CD4-positive, alpha-beta T cell treated with Interleukin-4 for 1 hour (primary cell): ENCODE measurements at places on chromosomes 2 and 18.

GRCh38 chr2:99198103-99198841 lies 17.3 kb downstream of the MRPL30 start:
- DNase-seq, result no peak

- DNase-seq, result no peak
These were observed 1482.3 kb upstream of the LRRTM1 start for GRCh38 chr2:81786811-81787210.

DNA sequence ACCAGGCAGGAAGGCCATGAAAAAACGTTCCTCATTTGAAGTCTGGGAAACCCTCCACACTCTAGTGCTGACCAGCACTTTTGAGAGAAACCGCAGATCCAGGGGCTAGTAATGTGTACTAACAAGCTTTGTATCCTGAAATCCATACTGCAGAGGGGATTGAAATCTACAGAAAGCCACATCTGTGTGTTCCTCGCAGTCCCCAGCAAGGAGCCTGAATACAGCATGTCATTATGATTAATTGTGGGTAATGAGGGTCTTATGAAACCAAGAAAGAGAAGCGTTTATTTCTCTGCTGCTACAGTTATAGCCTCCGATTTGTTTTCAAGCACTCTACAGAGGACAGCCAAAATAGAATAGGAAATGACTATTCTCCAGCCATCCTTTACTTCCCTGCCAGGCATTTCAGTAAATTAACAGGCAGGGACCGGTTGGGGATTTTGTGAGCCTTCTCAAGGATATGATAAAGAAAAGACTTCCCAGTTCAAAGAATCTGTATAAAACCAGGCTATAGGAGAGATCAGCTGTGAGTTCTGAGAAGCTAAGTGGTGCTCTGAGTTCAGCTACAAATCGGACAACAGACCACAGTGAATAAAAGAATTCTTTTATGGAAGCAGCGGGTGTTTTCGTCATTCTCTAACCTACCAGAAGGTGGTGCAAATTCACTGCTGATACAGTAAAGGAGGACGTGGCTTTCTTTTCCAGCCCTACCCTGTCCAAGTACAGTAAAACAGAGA lies 133.4 kb downstream of the INSIG2 start:
- peak; percentile 66 for DNase-seq

DNA sequence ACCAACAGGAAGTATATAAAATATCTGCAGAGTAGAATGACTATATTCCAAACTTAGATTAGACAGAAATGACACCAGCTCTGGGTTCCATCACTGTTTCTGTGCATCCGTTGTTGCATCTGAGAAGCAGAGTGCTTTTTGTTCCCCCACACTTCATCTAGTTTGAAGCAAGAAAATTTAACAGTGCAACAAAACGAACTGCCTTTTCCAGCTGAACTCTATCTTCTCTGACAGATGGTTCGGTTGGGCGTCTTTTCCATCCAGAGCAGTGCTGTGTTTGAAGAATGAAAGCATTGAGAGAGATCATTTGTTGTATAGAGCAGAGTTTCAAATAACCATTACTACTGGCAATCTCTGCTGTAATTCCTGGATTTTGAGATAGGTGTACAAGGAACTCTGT lies 757.5 kb downstream of the DPP10 start:
- DNase-seq, result no peak

- DNase-seq, result no peak
These were observed 19.0 kb upstream of the DUSP19 start for GRCh38 chr2:183059561-183059960.

DNA sequence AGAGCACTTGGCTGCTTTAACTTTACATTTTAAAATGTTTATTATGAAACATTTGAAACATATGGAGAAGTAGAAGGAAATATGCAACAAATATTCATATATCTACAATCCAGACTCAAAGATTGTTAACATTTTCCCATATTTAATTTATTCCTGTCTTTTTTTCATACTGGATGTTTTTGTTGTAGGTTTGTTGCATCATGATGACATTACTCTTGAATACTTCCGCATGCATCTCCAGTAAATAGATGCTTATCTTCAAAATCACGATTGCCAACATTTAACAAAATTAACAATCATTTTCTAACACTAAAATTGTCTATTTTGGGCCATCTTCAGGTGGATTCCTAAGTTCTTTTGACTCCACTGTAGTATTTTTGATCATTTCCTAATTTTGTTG lies 21.1 kb upstream of the IL18RAP start:
- no peak for DNase-seq

DNA sequence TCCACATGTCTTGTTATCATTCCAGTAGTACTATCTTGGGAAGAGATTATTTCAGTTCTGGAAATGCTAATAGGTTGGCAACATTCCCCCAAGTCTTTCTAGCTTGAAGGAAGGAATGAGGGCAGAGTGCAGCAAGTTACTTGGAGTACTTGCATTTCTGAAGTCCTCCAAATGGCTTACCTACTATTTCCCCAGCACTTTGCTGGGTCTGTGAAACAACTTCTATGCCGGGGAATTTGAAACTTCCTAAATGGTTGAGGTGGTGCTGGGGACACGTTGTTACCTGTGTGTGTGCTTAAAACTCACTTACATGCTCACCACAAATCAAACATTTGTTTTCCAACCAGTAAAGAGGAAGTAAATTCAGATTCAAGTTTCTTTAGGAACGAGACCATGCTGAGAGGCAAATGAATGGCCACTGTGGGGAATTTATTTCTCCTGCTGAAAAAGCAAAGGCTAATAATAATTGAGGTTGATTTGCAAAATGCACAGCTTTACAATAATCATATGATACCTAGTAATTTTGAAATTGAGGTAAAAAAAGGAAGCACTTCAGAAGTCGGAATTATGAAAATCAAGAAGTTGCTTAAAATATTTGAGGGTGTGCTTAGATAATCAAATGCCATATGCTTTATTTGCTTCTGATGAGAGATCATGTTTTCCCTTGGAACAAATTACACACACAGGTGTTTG lies 1167.7 kb upstream of the ZEB2 start:
- DNase-seq, result no peak

DNA sequence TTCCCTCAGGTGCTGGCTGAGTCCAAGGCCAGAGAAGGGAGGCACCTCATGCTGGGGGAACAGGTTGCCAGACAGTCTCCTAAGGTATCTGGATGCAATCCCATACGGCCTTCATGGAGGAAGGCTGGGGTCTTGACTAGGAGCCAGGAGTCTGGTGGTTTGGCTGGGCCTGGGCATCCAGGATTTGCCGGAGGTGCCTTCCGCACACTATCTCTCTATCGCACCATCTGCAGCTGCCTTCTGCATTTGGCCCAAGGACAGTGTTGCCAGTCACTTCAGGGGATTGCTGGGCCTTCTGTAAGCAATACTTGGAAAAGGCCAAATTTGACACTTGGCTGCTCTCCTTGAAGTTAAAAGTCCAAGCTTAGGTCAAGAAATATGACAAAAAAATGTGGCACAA lies 327.2 kb downstream of the EN1 start:
- DNase-seq, result no peak

GRCh38 chr2:158668001-158668765 lies 126.9 kb upstream of the DAPL1 start:
- DNase-seq, result no peak

- no peak for DNase-seq
These were observed 102.6 kb downstream of the MCFD2 start for GRCh38 chr2:46813020-46813415.

DNA sequence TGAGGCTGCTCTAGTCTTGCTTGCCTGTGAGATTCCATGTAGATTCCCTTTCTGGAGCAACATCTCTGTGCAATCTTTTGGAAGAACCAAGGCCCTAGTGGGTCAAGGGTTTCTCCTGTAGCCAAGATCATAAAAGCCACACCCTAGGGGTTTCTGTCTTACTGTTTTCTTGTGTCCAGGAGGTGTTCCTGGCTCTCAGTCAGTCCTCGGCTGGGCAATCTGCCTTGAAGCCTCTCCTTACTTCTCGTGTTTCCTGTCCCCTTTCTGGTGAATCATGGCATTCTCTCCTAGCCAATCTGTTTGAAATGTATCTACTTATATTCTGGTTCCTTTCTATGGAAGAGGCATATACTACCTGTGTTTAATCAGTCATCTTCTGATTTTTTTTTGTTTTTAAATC lies 484.8 kb upstream of the UBE2E3 start:
- DNase-seq, result no peak

GRCh38 chr2:239465017-239466001 lies 64.5 kb upstream of the HDAC4 start:
- peak; percentile 81 for DNase-seq

- DNase-seq, result no peak
These were observed 17.7 kb downstream of the PAX8 start for GRCh38 chr2:113260991-113261390.

- no peak for DNase-seq
These were observed 11.7 kb upstream of the FHL2 start for GRCh38 chr2:105410554-105410953.

DNA sequence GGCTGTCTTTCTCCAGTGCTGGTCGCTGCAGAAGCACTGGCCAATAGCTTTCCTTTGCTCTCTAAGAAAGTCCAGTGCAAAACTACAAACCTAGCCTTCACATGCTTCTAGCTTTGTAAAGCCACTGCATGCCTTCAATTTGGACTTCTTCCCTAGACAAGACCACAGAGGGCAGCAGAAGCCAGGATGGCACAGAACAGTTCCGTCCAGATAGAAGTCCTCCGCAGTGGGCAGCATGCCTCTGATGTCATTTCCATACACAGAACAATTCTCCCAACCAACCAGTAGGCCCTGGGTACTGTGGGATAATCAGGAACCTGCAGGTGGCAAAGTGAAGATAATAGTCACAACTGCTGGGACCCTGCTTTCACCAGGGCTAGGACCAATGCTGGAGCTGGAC lies 3.3 kb downstream of the ST6GAL2 start:
- no peak for DNase-seq
